T-helper 17 cell (primary cell): ENCODE measurements at places on chromosomes 11 and 22.
A peak's percentile ranks its signal among the peaks of the same experiment; 100 is the strongest.

GRCh38 chr11:2688381-2689231 is 11.2 kb downstream of the KCNQ1OT1 start:
- no peak for DNase-seq

DNA sequence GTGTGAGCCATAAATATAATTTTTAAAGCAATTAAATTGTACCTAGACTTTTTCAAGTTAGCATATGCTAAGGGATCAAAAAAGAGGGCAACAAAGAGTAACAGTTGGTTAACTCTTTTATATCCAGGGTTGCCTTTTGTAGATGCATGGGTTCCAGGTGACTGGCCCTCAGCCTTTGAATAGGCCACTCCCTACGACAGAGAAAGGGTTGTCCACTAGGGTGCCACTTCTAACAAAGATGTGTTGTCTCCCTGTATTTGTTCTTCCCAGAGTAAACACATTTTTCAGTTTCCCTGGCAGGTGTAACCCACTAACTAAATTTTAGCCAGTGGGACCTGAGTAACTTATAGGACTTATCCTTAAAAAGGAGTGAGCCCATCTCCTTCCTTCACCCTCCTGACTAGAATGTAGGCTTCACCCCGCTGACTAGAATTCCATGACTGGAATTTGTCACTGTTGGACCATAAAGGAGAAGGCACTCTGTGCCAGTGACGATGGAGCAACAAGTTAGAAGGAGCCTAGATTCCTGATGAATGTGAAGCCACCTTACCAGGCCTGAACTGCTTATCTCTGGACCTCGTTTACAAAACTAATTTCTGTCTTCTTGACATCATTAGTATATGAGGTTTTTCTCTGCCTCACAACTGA is 16.6 kb downstream of the TUG1 start:
- DNase-seq, result no peak

GRCh38 chr11:117182551-117182935 is 4.0 kb downstream of the SIDT2 start:
- no peak for DNase-seq

GRCh38 chr11:23112987-23113886 is 253.0 kb upstream of the CCDC179 start:
- DNase-seq, result no peak

- DNase-seq, result peak; percentile 70
Measured at GRCh38 chr11:62694455-62695167, 5.3 kb upstream of the LRRN4CL start.

GRCh38 chr11:28243581-28243980 is 135.4 kb downstream of the METTL15 start:
- DNase-seq, result no peak

DNA sequence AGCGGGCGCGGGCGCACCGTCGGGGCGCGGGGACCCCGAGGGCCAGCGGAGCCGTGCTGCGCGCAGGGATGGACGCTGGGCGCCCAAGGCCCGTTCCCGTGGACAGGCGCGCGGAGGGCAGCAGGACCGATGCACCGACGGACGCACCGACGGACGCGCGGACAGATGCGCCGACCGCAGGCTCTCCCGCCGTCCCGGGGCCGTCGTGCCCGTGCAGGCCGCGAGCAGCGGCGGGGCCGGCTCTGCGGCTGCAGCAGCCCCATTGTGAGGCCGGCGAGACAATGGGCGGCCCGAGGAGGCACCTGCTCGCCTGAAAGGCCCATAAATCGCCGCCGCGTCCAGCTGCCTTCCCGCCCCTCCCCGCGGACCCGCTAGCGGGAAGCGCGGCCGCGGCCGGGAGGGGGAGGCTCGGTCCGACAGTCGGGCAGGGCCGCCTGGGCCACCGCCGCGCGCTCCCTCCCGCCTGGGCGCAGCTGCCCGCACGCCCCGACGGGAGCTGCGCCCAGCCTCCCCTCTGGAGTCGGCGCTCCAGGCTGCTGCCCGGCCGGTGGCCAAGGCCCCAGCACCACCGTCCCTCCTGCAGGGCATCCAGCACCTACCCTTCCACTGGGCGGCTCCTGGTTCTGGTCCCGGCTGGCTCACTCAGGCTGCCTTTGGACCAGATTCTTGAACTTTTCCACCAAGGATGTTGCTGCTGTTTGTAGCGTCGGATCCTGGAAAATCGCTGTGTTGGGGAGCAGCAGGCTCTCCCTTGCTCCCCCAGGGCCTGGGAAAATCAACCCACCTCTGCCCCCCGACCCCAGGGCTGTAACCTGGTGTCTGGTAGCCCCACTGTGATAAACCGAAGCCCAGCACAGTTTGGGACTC is 15.8 kb downstream of the CDKN1C start:
- DNase-seq, result no peak

- DNase-seq, result no peak
Measured at GRCh38 chr11:77851503-77851902, 30.6 kb downstream of the AAMDC start.

- DNase-seq, result no peak
Measured at GRCh38 chr11:119340335-119341221, at the start of gene C1QTNF5. Gene C1QTNF5 (minus strand): TSS chr11:119340883. CDS start chr11:119340397, 486 bp downstream.

GRCh38 chr22:23563111-23563510 is 17.0 kb downstream of the IGLL1 start:
- DNase-seq, result no peak

DNA sequence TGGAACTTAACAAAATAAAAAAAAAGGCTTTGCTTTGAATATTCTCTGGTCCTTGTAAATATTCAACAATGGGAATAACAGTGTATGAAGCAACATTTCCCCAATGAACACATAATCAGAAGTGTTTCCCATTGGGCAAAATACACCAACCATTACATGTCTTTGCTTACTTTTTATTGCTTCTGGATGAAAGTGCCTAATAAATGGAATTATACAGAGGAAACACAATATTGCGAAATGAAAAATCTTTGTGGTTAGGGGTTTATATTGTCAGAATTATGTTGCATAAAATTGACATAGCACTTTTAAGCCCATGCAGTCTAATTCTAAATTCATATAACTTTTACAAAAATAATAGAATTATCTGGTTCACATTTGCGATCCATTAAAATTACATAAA is 386.4 kb downstream of the DCDC1 start:
- no peak for DNase-seq

- DNase-seq, result peak; percentile 70
Measured at GRCh38 chr11:64742889-64743590, 902 bp downstream of the RASGRP2 start.

DNA sequence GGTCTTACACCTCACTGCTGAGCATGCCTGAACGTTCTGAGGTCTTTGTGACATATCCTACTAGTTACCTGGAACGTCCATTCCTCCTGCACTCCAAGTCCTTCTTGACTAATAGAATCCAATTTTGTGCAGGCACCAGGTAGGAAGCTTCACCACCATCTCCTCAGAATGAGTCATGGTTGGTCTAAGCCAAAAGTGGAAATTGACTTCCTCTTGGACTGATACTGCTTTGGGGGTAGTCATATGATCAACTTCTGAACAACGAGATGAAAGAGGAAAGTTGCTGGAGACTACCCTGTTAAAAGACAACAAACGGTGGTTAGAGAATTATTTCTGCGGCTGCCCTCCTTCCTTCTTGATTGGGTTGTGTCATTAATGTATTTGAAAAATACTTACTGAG is 374.2 kb upstream of the LARGE1 start:
- no peak for DNase-seq

DNA sequence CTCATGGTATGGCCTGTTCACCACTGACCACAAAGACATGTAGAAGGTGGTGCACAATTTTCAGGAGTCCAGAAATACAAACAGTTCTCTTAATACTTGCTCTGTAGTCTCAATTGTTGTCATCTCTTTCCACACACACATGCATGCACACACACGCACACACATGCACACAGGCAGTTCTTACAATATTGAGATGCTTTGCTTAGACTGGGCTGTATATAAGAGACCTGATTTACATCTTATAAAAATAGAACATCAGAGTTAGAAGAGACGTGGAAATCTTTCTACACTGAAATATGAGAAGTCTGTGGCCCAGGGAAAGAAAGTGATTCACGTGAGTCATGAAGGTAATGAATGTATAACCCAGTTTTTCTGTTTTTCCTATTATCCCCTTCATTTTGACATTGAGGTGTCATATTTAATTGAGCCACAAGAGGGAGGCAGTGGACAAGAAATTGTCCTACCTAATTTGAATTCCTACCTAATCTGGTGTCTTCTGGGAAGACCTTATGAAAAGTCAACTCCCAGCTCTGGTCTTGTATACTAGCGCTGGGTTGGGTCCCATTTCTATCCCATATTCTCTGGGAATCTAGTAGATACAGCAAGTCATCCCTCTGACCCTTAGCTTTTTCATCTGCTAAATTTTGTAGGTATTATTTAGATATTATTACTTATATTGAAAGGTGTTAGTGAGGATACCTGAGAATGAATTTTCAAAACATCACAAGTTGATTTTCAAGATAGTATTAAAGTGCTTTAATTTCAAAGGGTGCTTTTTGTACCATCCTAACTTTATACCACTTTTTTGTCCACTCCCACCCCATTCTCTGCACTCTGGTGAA is 14.9 kb upstream of the MS4A4A start:
- no peak for DNase-seq

- DNase-seq, result no peak
Measured at GRCh38 chr11:69369210-69369825, 75.4 kb downstream of the MYEOV start.

DNA sequence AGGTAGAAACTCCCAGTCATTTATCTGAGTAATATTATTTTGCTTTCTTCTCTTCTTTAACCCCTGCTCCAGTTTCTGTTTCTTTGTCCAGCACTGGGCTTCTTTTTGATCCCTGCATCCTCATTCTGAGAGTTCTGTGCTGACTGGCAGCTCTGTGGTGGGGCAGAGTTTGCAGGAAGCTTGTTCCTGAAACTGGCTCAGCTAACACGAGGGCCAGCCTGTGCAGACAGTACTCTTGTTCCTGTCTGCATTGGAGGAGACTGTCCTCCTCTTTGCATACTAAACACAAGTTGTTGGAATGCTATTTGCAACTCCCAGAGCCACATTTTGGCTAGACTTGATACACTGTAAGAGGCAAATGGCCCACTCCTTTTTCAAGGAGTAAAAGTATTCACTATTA is 93.1 kb upstream of the HORMAD2 start:
- no peak for DNase-seq

GRCh38 chr11:74535371-74536160 is 42.0 kb upstream of the LIPT2 start:
- no peak for DNase-seq

GRCh38 chr22:26995235-26995634 is 337.8 kb downstream of the MIAT start:
- DNase-seq, result no peak

DNA sequence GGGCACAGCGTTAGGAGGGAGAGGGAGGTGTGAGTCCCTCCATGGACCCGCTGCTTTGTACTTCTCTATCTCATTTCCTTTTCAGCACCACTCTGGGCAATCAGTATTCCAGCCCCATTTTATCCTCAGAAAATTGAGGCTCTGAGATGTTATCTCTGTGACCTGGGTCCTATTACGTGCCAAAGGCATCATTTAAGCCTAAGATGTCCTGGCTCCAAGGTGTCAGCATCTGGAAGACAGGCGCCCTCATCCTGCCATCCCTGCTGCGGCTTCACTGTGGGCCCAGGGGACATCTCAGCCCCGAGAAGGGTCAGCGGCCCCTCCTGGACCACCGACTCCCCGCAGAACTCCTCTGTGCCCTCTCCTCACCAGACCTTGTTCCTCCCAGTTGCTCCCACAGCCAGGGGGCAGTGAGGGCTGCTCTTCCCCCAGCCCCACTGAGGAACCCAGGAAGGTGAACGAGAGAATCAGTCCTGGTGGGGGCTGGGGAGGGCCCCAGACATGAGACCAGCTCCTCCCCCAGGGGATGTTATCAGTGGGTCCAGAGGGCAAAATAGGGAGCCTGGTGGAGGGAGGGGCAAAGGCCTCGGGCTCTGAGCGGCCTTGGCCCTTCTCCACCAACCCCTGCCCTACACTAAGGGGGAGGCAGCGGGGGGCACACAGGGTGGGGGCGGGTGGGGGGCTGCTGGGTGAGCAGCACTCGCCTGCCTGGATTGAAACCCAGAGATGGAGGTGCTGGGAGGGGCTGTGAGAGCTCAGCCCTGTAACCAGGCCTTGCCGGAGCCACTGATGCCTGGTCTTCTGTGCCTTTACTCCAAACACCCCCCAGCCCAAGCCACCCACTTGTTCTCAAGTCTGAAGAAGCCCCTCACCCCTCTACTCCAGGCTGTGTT is 829 bp upstream of the APOC3 start:
- DNase-seq, result no peak

GRCh38 chr11:66051371-66051765 is 796 bp upstream of the SF3B2 start:
- no peak for DNase-seq

GRCh38 chr11:130651066-130651855 is 202.8 kb downstream of the ADAMTS15 start:
- DNase-seq, result no peak

- peak; percentile 52 for DNase-seq
Measured at GRCh38 chr11:58567889-58568512, 7.7 kb downstream of the LPXN start.

DNA sequence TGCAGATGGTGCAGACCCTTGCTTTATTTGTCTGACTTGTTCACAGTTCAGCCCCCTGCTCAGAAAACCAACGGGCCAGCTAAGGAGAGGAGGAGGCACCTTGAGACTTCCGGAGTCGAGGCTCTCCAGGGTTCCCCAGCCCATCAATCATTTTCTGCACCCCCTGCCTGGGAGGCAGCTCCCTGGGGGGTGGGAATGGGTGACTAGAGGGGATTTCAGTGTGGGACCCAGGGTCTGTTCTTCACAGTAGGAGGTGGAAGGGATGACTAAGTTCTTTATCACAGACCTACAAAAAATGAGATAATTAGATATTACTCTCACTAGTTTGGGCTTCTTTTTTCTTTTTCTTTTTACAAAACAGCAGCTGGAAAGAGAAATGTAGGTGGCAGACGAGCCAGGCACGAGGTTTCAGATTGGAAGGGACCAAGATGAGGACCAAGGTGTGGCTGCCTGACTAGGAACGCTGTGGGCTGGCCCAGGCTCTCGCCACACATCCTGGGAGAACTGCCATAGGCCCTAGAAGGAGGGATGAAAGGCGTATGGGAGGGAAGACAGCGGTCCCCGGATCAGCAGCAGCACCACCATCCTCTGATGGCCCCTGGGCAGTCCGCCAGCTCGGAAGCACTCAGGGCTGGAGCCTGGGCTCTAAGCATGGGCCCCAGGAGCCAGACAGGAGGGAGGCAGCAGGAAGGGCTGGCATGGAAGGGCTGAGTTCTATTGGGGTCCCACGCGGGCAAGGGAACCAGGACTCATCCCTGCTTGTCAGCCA is 14.2 kb downstream of the TXN2 start:
- no peak for DNase-seq

- no peak for DNase-seq
Measured at GRCh38 chr11:77502346-77502905, 28.5 kb upstream of the PAK1 start.
